ENCODE measurements at places on chromosomes 6 and 20.

- no peak for DNase-seq
Measured at GRCh38 chr20:64222851-64223525, 32.6 kb upstream of the PCMTD2 start.

- no peak for DNase-seq
Measured at GRCh38 chr6:83119742-83120300, 52.4 kb downstream of the DOP1A start.

GRCh38 chr20:35719717-35720116, 20.5 kb downstream of the ROMO1 start:
- DNase-seq: no peak

- DNase-seq: no peak
Measured at GRCh38 chr6:139917951-139918630, 543.6 kb upstream of the CITED2 start.
